Dermis microvascular lymphatic vessel endothelial cell (primary cell): ENCODE measurements at places on chromosomes 7 and 10. TPM values are rescaled to one million over a fixed set of nuclear protein-coding genes. Genes with fewer than 3 reads are reported as not detected.
A peak's percentile ranks its signal among the peaks of the same experiment; 100 is the strongest.

DNA sequence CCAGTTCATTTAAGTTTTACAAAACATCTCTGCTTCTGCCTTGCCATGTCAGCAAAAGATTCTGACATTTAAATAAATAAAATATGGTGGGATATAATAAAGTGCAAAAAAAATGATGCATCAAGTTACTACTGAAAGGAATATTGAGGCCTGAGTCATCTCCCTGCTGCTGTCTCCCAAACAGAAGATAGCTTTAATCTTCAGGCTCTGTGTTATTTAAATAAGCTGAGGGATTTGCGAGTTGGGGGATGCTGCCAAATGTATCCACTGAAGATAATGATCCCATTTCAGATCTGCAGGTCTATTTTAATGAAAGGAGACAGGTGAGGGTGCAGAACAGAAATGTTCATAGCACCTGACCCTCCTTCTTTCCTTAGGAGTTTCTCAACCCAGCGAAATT is 720.8 kb downstream of the AUTS2 start:
- DNase-seq, result no peak

GRCh38 chr10:124221356-124222317 is 128.2 kb upstream of the CHST15 start:
- DNase-seq, result peak; percentile 80

The CFAP46 gene
- 0.76 and 1.2 TPM in 2 replicates for total RNA-seq

DNA sequence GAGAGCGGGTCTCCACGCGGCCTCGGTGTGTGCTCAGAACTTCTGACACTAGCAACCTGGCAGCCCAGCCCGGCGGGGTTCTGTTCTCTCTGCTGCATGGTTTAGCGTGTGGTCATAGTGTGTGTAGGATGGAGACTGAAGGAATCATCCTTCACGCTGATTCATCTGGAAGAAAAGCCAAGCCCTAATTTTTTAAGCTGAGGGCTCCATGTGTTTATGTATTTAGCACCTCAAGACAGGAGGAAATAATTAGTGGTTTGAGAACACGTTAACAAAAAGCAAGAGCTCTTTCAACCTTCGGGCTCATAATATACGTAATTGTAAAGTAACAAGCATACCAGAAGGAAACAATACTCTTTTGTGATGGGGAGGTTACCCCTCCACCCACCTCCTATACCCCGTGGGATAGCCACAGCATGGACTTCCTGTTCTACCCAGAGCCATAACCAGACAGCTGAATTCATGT is 504.6 kb upstream of the MKI67 start:
- DNase-seq, result no peak

GRCh38 chr7:129298268-129298893 is 73.6 kb downstream of the AHCYL2 start:
- DNase-seq, result peak; percentile 60

The MRPS24 gene
- 54.7 and 70.9 TPM in 2 replicates for total RNA-seq

DNA sequence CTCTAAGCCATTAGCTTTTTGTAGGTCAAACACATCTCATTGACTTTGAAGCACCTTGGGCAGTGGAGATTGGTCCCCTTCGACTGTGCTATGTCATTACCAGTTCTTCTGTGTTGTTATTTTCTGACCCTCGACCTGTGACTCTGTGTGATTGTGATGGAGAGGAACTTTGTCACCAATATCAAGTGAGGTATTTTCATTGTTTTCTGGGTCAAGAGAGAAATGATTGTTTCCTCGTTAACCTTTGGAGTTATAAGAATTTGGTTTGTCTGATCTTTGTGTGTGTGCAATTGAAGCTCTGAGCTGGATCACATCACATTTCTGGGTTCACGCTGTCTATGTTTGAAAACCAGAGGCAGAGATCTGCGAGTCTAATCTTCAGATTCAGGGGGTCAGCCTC is 432.2 kb upstream of the KLF6 start:
- DNase-seq, result peak; percentile 18

- DNase-seq, result no peak
These were observed 22.6 kb downstream of the TES start for GRCh38 chr7:116232920-116233319.

- no peak for DNase-seq
These were observed 4.7 kb upstream of the SLIT1 start for GRCh38 chr10:97190450-97190849.

DNA sequence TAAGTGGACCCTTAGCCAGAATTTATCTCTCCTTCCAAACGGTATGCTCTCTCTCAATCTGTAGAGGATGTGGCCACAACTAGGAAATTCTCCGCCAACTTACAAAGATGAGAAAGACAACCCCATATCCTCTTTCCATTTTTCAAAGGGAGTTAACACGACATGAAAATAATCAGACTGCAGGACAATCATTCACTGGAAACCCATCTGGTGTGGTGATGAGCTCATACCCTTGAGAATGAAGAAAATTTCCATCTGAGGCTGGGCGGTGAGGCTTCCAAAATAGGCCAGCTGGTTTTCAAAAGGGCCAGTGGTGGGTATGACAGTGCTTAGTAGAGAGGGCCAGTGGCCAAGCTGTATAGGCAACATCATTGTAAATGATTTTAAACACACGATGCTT is 369.6 kb downstream of the FRMD4A start:
- DNase-seq, result peak; percentile 78

The FERD3L gene
- total RNA-seq, result not detected in 2 replicates

- no peak for DNase-seq
These were observed 5.1 kb downstream of the PNLIPRP2 start for GRCh38 chr10:116625845-116626244.

- no peak for DNase-seq
These were observed 108.1 kb upstream of the ZNF746 start for GRCh38 chr7:149605696-149606095.

GRCh38 chr7:30276203-30276900 is 8.0 kb upstream of the ZNRF2 start:
- DNase-seq, result peak; percentile 62
